ENCODE measurements at places on chromosomes 5 and 9.

GRCh38 chr9:92426501-92427145, 2.4 kb upstream of the OMD start:
- no peak for DNase-seq

GRCh38 chr5:83209963-83210362, 132.6 kb downstream of the XRCC4 start:
- DNase-seq, result no peak

DNA sequence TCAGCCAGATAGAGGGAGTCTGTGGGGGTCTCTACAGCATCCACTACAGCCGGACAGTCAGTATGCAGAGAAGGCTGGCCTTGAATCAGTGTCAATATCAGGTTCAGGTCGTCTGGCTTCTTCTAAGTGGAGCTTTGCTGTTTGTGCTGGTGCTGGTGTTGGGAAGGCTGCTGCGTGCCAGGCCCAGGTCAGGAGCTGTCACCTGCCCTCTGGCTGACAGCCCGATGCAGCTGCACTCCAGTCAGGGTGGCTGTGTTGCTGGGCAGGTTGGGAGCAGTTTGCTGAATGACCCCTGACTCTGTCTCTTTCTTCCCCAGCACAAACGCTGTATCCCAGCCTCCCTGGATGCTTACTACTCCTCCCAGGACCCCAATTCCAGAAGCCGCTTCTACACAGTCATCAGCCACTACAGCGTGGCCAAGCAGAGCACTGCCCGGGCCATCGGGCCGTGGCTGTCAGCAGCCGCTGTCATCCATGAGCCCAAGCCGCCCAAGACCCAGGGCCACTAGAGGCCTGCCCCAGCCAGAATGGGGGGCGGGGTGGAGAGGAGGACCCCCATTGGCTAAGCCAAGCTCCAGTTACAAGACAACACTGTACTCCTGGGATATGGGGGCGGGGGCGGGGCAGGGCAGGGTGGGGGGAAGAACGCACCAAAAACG, 61.6 kb downstream of the NSG2 start:
- no peak for DNase-seq

- no peak for DNase-seq
Observed at GRCh38 chr5:164721116-164721515, 1215.7 kb downstream of the MAT2B start.

DNA sequence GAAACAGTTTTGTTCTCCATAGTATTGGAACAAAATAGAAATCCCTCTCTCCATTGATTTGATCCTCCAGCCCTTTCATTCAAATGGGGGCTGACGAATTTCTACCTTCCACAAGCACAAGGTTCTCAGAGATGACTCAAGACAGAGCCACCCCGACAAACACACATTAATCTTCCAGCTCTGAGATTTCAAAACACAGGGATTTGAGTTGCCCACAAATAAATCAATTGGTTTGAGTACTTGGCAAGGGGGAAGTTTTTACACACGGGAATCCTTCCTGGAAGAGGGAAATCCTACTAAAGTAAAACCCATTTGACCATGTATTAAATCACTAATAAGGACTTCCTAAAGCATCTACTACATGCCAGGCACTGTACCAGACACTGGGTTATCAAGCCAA, 5.4 kb downstream of the ADRA1B start:
- DNase-seq, result no peak

DNA sequence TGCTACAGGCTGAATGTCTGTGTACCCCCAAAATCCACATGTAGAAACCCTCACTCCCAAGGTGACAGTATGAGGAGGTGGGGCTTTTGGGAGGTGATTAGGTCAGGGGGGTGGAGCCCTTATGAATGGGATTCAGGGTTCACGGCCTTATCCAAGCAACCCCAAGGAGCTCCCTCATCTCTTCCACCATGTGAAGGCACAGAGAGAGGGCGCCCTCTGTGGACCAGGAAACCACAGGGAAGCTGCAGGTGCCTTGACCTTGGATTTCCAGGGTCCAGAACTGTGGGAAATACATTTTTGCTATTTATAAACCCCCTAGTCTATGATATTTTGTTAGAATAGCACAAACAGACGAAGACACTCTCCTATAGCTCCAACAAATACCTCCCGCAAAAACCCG, 53.6 kb upstream of the IRX2 start:
- no peak for DNase-seq

GRCh38 chr5:60805463-60805862, 38.6 kb downstream of the ELOVL7 start:
- no peak for DNase-seq

DNA sequence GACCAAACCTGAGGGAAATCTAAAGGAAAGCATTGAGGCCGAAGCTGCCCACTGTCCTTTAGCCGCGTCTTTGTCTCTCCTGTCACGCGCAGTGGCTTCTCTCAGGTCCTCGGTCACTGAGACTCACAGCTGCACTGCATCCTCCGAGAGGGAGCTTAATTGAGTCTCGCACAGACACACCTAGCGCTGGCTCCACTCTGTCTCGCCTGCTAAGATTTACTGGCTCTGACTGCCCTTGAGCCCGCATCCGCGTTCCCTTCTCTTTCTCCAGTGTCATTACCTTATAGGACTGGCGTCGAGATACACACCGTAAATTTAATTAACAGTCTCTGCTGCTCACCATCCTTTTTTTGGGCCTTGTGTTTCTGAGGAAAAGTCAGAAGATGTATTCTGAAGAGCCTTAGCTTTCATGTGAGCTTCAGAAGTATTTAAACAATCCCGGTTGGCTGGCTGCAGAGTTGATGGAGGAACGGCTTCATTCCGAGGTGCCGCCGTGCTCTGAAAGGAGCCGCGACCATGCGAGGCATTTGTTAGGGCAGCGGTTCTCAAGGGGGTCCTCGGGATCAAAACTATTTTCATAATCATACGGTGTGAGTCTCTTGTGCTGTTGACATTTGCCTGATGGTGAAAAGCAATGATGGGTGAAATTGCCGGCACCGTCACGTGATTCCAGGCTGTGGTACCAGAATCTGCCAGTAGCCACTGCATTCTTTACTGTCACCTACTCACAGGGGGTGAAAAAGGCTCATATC, 58.3 kb downstream of the GPR107 start:
- DNase-seq, result no peak

- no peak for DNase-seq
Observed at GRCh38 chr9:7704543-7704942, 95.0 kb downstream of the DMAC1 start.

DNA sequence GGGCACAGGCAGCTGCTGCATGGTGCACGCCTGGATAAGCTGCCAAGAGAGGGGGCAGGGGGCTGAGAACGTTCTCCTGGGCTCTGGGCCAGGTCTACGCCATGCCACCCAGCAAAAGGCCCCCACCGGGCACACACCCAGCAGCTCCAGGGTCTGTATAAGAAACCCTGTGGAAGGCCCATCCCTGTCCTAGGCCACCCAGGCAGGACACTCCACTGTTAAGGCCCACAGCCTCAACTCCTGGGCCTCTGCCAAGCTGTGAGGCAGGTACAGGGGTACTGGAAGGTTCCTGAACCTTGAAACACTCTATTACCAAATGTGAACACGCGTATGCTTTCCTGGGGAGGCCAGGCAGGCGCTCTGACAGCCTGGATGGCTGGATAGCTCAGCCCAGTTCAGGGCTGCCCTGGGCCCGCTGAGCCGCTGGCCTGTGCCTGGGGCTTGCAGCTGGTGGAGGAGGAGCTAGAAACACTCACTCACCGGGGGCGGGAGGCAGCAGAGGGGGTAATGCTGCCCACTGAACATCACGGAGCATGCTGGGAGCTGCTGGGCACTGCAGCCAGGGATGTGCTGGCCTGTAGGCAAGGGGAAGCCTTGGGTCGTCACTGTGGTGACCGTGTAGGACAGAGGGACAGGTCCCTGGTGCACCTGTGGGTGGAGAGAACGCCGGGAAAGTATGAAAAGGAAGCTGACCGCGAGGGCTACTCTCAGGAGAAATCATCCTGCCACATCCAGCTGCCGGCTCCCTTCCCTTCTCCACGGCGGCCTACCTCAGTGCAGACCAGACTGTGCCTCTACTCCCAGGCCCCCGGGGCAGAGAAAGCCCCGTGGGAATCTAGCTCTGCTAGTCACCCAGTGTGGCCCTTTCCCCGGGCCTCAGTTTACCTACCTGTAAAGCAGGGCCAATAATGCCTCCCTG, 6.0 kb downstream of the RNF44 start:
- no peak for DNase-seq

DNA sequence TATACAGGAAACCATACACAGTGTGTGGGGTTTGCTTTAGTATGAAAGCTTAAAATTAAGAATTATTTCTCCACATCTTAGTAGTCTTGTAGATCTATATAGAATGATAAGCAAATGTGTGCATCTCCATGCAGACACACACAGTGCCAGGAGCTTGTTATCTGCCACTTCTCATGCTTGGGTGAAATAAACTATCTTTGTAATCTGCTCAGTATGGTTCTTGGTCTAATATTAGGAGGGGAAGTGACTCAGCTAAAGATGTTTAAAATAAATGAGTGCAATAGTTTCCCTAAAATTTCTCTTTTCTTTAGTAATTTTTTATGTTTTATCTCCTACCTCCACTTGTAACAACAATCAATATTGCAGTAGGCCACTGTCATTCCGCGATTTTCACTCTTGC, 689.6 kb downstream of the TAF11L14 start:
- no peak for DNase-seq

DNA sequence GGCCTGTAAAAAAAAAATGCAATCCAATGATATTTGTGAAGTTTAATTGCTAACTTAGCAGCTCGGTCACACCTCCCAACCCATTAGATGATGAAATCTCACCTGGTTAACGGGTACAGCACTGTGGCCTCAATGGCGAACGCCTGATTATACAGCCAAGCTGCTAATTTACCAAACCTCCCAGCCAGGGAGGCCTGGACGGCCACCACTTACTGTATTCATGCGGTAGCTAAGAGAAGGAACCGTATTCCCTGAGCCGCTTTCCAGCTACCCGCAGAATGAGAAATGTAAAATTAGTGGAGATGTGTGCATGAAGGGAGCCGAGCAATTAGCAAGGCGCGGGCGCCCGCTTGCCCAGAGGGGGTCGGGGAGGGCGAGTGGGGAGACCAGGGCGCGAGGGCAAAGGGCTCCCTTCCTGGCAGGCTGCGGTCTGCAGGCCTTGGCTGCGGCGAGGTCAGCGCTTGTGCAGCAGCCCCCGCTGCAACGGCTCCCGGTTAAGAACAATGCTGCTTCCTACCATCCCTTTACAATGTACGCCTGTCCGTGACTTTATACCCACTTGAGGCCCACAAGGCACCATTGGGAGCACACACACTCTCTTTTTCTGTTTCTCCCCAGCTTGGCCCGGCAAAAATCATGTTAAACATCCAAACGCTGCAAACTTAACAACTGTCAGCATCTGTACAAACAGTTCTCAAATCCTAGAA, 70.4 kb upstream of the TBCA start:
- no peak for DNase-seq

- DNase-seq, result no peak
Observed at GRCh38 chr5:133824661-133825254, 143.7 kb downstream of the C5orf15 start.

DNA sequence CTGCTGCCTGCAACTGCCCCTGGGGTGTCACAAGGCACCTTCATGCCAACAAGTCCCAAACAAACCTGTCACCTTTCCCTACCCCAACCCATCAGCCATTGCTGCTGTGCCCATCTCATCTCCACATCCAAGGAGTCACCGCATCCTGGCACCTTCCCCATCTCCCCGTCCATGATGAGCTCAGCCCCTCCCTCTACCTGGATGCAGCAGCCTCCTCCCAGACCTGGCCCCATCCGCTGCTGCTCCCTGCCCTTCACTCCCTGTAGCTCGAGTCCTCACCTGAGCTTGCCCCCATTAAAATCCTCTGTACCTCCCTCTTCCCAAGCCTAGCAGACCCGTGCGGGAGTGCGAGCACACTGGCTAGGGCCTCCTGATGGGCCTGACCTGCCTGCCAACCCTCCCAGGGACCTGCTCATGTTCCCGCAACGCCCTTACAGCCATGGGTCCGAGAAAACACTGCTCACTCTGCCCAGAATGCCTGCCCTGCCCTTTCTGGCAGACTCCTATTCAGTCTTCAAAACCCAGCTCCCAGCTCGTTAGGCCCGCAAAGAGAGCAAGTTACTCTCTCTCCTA, 110.6 kb downstream of the ADAMTS2 start:
- DNase-seq, result no peak

- no peak for DNase-seq
Observed at GRCh38 chr5:58974083-58974482, 391.2 kb downstream of the RAB3C start.

DNA sequence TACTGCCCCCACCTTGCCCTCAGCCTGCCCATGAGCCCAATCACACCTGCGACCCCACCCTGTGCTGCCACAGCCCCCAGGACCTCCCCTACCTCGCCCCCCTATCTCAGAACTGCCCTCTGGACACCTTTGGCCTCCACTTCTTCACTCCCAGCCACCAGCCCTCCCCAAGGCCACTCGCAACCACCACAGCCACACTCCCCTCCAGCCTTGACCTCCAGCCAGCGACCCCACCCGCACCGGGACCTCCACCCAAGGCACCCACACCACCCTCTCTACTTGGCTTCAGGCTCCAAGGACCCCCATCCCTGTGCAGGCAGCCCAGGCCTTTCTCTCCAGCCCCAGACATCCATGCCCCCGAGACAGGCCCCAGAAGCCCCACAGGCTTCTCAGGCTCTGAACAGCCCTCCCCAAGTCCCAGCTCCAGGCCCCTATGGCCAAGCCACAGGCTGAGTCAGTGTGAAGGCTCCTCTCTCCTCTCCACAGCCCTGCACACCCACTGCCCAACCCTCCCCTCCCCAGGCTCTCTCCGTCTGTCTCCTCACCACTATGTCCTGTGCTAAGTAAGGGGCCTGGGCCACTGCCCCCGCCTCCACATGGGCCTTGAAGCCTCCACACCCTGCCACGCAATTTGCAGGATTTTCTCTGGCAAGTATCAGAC, 2.0 kb downstream of the AK1 start:
- no peak for DNase-seq

DNA sequence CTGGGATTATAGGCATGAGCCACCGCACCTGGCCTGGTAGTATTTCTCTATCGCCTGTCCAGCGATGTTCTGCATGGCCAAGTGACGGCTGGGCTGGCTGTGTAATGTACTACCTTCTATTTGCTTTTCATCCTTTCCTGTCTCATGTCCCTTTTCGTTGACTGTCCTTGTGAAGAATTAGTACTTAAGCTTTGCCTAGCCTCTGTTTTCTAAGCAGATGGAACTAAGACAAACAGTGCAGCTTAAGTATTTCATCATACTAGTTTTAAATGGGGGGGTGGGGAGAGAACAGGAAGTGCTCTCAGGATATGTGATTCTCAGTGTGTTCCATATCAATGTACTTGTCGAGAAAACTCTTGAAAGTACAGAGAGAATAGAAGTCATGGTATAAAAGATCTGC, 31.7 kb upstream of the CCL21 start:
- no peak for DNase-seq

DNA sequence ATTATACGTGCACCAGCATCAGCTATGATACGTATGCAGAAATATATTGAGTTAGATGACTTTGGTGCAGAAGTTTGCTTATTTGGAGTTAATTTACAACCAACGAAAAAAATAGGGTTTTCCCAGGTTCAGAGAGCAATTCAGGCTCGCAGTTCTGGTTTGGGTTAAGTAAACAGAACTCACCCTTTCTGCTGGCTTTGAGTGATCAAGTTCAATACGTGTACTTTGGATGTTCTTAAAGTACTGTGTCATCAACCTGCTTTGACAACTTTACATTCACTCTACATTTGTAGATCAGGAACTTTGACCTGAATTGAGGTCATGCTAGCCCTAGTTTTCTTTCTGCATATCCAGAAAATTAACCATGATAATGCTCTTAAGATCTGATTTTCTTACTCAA, 40.7 kb downstream of the ACOT12 start:
- no peak for DNase-seq

Measured in activated T-cell treated with anti-CD3 and anti-CD28 coated beads for 4 hours (primary cell).